ENCODE measurements at places on chromosomes 1 and 21.
A peak's percentile ranks its signal among the peaks of the same experiment; 100 is the strongest.

GRCh38 chr1:3547055-3548005 lies 64.0 kb downstream of the MEGF6 start:
- DNase-seq, result peak; percentile 16

DNA sequence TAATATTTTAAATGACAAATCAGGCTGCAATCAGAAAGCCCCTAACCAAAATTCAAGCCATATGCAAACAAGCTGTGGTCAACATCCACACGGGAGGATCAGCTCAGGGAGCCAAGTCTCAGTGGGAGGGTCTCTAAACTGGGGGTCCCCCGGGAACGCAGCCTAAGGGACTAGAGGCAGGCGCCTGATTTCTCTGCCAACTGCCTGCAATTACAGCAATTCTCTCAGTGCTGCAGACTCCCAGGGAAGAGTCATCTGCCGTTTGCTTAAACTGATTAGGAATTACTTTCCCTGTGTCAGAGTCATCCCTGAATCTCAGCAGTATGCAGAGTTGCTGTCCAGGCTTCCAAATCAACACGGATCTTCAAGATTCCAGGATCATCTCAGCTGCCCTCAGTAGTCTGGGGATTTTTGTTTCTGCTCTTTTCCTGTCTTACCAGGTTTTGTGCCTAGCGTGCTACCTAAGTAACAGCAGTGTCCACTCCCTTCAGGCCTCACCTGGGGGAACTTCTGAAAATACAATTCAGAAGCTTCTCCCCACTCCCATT lies 247.8 kb downstream of the RRAGC start:
- DNase-seq, result no peak

DNA sequence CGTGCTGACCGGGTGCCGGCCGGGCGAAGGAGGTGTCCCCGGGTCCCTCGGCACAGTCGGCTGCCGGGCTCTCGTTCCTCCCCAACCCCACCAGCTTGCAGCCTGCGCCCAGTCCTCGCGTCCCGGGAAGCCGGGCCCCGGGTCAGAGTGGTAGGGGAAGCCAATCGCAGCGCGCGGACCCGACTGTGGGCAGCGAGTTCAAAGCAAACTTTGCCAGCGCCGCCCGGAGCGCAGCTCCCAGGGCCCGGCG lies 328 bp downstream of the MYCL start:
- DNase-seq, result peak; percentile 42

DNA sequence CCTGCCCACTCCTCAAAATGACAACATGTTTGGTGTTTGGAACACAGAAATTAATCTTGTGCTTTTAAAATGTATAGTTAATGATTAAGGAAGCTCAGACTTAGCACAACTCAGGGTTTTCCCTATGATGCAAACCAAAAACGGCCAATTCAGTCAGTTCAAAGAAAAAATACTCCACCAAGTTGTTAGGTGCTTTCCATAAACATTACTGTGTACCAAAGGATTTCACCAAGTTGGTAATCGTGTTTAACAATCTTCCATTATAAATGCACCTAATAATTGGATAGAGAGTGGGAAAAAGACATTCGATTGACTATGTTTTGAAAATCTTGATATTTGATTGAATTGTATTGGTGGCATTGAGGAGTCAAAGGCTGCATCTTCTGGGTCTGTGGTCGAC lies 33.3 kb upstream of the DUSP10 start:
- no peak for DNase-seq
